BE2C (cell line): ENCODE measurements at places on chromosomes 7 and 10.

- DNase-seq: no peak
These were observed 89.4 kb downstream of the LRRTM3 start for GRCh38 chr10:67015225-67015624.

DNA sequence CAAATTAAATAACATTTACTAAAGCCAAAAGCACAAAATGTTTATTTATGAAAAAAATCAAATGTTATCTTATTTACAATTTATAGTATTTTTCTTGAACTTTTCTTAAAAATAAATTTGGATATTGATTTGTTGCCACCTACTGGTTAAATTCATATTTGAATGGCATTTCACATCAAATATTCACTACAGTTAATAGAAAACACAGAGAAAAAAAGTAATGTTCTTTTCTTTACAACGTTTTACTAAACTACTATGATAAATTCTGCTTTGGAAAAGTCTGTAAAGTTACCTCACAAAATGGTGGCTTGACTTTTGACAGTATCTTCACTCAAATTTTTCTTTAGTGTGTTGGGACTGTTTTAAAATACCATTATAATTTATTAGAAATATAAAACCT is 52.7 kb downstream of the SRPK2 start:
- no peak for DNase-seq

- no peak for DNase-seq
These were observed 503.4 kb downstream of the PLXNA4 start for GRCh38 chr7:132072873-132073272.

GRCh38 chr7:52775876-52776275 is 259.6 kb upstream of the POM121L12 start:
- DNase-seq: no peak

- no peak for DNase-seq
These were observed 109.7 kb downstream of the RAMP3 start for GRCh38 chr7:45267262-45267661.

DNA sequence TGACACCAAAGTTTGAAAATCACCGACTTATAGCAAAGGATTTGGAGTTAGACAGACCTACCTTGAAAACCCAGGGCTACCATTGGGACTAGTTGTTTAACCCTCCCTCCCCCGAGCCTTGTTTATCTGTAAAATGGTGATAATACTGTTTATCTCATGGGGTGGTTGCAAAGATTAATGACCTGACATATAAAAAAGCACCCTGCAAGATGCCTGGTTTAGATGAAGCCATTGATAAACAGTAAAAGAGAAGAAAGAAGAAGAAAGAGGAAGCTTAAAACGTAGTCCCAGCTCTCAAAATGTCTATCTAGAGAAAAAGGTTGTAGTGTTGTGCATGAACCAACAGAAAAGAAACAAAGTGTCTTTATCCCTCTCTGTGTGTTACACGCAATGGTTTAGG is 145.7 kb downstream of the FGFR2 start:
- no peak for DNase-seq

GRCh38 chr7:153107826-153108225 is 348.3 kb downstream of the ACTR3B start:
- no peak for DNase-seq

DNA sequence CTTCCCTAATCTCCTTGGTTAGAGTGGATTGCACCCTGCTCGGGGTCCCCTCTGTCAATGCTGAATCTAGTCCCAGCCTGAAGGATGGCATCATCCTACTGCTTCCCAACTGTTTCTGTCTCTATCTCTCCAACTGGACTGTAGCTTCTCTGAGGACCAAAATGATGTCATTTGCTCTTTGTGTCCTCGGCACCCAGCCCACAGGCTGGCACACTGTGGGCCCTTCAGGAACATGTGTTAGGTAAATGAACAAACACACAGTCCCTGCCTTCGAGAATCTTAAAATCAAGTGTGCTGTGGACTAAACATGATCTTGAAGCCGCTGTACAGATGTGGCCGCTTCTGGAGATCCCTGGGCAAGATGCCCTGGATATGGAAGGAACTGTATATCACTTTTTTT is 5.0 kb upstream of the CDH23 start:
- DNase-seq: no peak

DNA sequence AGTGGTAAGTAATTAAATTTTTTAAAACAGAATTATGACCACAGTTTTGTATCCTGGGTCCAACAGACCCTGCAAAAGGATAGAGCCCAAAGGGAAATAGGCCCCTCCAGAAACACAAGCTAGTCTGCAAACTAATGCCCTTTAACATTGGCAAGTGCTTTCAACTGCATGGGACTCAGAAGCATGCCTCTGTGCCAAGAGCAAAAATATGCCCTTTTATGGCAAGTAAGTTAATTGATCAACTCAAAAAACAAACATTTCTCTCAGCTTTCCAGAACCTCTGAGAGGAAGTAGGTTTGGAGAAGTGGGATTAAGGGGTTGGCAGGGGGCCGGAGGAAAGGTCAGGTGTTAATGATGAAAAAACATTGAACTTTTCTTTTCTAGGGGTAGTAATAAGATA is 186.6 kb upstream of the PRSS1 start:
- DNase-seq: no peak

- no peak for DNase-seq
These were observed 22.6 kb downstream of the HERC4 start for GRCh38 chr10:68052463-68052862.

GRCh38 chr7:1124164-1124563 is 35.8 kb downstream of the ZFAND2A start:
- no peak for DNase-seq

- DNase-seq: no peak
These were observed 3.8 kb upstream of the TMEM140 start for GRCh38 chr7:135143885-135144668.

DNA sequence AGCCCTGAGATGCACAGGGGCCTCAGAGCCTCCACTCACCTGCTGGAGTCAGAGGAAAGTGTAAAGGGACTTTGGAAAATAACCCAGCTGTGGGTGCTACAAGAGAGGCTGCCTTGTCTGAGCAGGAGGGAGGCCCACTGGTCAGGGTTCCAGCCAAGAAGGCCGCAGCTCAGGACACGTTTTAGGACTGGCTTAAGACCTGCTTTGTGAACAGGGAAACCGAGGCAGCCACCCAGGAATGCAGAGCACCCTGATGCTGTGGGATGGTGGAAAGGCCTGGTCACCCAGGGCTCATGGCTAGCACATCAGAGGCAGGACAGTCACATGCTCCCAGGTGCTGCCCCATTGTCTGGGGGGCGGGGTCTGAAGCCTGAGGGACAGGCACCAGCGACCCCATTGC is 38.9 kb upstream of the CHST15 start:
- DNase-seq: no peak

DNA sequence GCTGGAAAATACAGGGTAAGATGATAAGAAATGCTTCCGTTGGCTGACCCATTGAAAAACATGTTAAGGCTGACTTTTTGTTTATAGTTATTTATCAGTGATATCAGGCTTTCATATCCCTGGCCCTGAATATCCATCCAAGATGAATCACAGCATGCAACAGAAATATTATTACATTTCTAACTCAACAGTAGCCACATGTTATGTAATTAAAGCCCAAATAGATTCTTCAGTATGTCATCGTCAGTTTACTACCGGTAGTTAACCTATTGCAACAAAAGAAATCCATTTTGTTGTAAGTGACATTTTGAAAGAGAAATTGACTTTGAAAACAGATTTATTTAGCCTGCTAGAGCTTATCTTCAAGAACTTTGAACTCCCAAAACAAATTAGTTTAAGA is 354.1 kb upstream of the CELF2 start:
- DNase-seq: no peak

GRCh38 chr7:38463277-38464225 is 167.6 kb downstream of the AMPH start:
- DNase-seq: peak; percentile 12

DNA sequence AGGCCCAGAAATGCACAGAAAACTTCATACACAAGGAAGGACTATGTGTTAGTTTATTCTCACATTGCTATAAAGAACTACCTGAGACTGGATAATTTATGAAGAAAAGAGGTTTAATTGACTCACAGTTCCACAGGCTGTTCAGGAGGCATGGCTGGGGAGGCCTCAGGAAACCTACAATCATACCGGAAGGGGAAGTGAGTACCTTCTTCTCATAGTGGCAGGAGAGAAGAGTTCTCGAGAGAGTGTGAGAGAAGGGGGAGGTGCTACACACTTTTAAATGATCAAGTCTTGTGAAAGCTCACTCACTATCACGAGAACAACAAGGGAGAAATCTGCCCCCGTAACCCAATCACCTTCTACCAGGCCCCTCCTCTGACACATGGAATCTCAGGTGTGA is 16.8 kb upstream of the RAMP3 start:
- DNase-seq: no peak

GRCh38 chr7:110157631-110158362 is 933.1 kb upstream of the LRRN3 start:
- DNase-seq: no peak

GRCh38 chr7:127997226-127997922 is 33.9 kb downstream of the LRRC4 start:
- DNase-seq: no peak

- no peak for DNase-seq
These were observed 68.5 kb downstream of the EPDR1 start for GRCh38 chr7:37988721-37989650.

DNA sequence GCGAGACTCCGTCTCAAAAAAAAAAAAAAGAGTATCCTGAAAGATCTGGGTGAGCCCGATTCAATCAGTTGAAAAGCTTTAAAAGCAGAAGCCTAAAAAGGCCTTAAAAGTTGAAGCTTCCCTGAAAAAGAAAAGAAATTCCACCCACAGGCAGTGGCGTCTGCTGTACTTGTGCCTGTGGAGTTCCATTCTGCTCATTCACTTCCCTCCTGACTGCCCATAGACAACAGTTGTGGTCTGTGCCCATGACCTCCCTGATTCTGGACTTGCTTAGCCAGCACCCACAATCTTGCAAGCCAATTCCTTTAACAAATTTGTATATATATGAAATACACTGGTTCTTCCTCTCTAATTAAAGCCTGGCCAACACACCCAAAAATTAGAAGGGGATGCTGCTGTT is 141.7 kb downstream of the DLG5 start:
- DNase-seq: no peak

- no peak for DNase-seq
These were observed 41.8 kb upstream of the TRIM8 start for GRCh38 chr10:102602272-102603045.

DNA sequence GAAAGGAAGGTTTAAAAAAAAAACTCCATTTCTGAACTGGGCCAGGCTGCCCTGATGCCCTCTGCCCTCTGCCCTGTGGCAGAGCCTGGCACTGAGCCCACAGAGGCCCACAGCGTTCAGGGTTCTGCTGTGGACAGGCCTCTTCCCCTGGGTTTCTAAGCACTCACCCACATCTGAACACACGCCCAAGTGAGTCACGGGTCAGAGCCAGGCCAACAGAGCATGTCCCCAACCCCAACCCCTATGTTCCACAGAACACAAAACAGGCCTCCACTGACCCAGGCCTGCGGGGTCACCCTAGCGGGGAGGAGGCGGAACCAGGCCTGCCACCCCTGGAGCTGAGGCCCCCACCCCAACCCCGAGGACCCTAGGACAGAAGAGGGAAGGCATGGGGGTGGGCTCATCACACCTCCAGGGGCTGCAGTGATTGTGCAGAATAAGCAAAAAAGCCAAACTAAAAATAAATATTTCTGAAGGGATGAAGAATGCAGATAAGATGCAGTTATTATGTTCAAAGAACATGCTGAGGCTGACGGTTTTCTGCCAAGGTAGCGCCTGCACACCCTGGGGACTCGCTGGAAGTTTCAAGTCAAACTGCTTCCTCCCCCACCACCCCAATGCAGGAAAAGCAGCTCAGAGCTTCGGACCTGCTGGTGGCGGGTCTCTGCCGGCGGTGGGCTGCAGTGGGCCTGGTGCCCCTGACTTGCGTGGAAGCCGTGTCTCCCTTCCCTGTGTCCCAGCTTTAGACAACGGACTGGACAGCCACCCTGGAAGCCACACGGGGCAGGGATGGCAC is 5.4 kb downstream of the WDR86 start:
- no peak for DNase-seq

GRCh38 chr10:28186887-28187578 is 115.8 kb downstream of the MPP7 start:
- no peak for DNase-seq

GRCh38 chr10:58322835-58323209 is 12.0 kb upstream of the UBE2D1 start:
- no peak for DNase-seq
